AG09309 (cell line): ENCODE measurements at places on chromosomes 2 and 18.
A peak's percentile ranks its signal among the peaks of the same experiment; 100 is the strongest.

DNA sequence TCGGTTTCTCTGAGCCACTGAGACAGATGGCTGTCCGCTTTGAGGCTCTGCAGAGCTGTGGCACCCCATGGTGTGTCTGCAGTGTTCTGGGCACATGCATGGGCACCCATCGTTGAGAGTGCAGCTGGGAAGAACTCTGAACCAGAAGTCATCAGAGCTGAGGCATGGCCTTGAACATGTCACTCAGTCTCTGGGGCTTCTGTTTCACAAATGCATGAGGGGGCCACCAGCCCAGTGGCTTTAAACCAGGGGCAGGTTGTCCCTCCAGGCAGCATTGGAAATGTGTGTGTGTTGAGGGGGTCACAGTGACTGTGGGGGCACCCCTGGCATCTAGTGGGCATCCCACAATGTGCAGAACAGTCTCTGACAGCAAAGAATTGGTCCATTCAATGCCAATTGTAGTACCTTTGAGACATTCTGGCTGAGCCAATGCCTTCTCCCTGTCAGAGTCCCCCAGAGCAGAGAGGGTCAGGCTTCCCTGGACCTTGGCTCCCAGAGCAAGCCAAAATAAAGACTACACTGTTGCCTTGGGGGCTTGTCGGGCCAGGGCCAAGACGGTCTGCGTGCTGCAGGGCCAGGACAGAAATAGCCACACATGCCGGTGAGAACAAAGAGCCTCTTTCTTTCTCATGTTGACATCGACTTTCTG lies 9.3 kb upstream of the PSMD1 start:
- DNase-seq: no peak

DNA sequence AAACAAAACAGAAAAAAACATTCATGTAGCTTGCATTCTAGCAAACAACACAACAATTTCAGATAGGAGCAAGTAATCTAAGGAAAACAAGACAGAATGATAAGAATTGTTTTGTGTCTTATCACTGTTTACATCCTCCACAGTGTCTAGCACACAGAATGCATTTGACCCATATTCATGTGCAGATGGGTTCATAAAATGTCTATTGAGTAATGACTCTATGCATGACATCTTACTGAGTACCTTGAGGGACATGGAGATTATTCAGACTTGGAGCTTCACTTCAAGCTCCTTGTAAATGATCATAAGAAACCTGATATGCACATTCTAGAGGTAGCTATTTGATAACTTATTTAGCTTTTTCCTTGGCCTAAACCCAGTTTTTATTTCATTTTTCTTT lies 69.0 kb downstream of the DTNA start:
- DNase-seq: no peak

DNA sequence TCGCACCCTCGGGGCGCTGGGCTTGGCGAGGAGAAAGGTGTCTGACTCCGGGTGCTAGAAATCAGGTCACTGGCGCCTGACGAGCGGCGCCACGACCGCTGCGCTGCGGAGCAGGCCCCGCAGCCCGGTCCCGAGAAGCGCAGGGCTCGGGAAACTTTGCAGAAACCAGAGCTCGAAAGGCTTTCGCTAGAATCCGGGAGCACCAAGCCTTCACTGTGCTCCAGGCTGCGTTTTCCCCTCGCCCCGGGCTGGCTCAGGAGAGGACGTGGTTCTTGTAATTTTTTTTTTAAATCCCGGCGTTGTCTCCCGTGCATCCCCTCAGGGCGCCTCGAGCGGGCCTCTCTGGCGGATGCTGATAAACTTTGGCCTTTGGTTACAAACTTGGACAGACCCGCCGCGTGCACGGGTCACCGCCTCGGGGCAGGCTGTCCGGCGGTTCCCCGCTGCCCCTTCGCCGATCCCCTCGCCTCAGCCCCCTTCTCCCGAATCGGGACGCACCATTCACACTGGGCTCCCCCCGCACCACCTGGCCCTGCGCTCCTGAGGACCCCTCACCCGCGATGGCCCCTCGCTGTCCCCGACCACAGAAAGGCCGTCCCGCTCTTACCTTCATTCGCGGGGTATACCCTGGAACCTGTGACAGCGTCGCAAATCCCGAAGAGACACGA lies 419 bp downstream of the EPHA4 start:
- DNase-seq: no peak

GRCh38 chr2:201699416-201699815 lies 972 bp upstream of the MPP4 start:
- DNase-seq: no peak

GRCh38 chr2:204024503-204024902 lies 87.9 kb downstream of the ICOS start:
- DNase-seq: no peak

DNA sequence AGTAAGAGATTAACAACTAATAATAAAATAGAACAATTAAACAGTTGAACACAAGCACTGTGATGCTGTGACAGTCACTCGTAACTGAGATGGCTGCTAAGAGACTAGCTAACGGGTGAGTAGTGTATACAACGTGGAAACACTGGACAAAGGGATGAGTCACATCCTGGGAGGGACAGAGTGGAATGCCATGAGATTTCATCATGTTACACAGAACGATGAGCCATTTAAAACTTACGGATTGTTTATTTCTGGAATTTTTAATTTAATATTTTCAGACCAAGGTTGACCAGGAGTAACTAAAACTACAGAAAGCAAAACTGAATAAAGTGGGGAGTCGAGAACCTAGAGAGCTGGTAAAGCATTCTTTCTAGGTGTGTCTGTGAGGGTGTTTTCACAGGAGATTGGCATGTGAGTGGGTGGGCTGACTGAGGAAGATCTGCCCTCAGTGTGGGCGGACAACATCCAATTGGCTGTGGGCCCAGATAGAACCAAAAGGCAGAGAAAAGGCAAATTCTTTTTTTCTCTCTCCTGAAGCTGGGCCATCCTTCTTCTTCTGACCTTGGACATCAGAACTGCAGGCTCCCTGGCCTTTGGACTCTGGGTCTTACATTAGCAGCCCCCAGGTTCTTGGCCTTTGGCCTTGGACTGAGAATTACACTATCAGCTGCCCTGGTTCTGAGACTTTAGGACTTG lies 14.6 kb downstream of the TMSB10 start:
- DNase-seq: peak; percentile 94

- no peak for DNase-seq
Observed at GRCh38 chr2:215003001-215003400, 135.4 kb downstream of the ABCA12 start.

DNA sequence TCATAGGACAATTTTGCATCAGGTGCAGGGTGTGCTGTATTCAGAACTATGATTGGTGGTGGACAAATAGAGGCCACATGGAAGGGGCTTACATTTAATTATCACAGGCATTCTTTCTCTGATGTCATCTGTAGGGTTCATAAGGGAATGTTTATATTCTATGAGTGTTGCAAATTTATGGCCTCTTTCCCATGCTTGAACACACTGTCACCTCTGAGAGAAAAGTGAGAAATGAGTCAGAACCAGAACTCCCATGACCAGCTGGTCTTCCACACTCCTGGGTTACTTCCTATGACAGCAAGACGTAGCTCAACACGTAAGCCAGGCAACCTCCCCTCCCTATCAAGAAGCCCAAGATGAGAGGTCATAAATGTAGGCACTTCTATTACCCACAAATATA lies 310.8 kb downstream of the PIEZO2 start:
- no peak for DNase-seq

DNA sequence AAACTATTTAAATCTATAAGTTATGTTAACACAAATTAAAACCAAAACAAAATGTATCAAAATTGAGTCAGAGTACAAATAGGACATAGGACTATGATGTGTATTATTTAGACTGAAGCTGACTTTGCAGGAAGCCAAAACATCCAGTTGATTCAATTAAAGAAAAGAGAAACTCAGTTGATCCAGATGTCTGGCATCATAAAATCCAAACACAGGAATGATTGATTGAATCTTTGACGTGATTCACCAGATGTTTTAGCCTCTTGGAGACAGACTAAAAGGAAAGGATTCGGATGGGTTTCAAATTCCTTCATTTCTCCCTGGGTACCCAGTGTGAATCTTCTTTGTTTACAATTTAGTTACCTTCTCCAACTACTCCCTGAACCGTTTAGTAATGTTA lies 272.9 kb downstream of the IRS1 start:
- no peak for DNase-seq

DNA sequence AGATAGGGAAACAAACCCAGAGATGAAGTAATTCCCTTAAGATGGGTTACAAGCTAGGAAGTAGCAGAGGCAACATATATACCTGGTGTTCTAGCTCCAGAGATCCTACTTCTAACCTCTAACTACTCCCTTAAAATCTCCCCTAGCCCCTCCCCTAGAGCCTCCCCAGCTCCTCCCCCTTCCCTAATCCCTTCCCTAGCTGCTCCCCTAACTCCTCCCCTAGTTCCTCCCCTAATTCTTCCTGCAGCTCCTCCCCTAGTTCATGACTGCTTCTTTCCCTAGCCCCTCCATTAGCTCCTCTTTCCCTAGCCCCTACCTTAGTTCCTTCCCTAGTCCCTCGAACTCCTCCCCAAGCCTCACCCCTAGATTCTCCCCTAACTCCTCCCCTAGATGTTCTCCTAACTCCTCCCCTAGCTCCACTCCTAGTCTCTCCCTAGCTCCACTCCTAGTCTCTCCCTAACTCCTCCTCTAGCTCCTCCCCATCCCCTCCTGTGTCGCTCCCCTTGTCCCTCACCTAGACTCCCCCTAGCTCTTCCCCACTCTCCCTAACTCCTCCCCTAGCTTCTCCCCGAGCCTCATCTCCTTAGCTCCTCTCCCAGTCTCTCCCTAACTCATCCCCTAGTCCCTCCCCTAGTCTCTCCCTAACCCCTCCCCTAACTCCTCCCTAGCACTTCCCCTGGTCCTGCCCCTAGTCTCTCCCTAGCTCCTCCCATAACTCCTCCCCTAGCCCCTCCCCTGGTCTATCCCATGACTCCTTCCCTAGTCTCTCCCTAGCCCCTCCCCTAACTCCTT lies 108.9 kb downstream of the CD226 start:
- no peak for DNase-seq

- DNase-seq: no peak
Observed at GRCh38 chr2:3927031-3927430, 223.7 kb downstream of the DCDC2C start.

DNA sequence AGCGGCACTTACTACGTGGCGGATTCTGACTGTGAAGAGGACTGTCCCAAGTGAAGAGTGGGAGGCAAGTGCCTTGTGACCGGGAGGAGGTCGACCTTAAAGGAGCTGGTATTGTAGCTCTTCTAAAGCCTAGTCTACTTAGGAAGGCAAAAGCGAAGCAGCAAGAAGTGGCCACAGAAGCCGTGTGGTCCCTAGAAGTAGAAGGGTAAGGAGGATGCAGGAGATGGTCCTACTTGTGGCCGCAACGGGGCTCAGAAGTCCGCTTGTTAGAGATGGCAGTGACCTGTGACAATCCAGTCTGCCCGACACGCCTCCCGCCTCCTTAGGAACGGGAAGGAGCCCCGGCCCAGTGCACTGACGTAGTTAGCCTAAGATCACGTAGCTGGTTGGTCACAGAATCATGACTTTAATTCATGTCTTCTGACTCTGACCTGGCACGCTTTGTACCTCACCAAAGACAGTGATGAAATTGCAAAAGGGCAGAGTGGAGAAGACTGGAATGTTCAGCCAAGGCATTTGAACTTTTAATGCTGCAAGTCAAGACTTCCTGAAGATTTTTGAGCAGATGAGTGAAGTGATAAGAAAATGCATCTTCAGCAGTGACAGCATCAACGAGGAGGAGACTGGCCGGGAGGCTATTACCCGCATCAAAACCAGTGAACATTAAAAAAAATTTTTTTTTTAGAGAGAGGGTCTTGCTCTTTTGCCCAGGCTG lies 749 bp upstream of the EIF2AK3 start:
- DNase-seq: peak; percentile 92

DNA sequence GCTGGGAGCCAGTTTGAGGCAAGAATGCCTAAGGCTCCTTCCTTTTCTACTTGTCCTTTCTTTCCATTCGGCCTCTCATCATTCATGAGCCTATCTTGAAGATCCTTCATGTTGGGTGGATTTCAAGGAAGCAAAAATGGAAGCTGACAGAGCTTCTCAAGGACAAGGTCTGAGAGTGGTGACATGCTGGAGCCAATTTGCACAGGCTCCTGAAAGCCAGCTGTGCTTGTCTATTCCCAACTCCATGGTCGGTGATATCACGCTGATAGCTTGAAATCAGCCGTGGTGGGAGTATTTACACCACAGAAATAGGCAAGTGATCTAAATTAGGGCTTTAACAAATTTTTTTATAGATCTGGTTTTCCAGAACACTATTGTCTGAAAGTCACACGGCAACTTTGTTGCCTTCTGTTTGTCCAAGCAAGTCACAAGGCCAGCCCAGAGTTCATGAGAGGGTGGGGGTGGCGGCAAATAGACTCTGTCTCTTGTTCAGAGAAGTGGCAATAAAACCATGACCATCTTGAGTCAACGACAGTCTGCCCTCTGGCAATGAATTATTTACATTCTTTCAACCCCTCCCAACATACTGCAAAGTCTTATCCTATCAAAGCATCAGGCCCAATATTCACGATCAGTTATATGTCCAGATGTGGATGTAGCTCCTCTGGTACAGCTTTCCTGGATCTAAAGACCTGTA lies 49.9 kb upstream of the SLC35F5 start:
- DNase-seq: no peak

GRCh38 chr18:13227910-13228309 lies 9.3 kb downstream of the LDLRAD4 start:
- no peak for DNase-seq

DNA sequence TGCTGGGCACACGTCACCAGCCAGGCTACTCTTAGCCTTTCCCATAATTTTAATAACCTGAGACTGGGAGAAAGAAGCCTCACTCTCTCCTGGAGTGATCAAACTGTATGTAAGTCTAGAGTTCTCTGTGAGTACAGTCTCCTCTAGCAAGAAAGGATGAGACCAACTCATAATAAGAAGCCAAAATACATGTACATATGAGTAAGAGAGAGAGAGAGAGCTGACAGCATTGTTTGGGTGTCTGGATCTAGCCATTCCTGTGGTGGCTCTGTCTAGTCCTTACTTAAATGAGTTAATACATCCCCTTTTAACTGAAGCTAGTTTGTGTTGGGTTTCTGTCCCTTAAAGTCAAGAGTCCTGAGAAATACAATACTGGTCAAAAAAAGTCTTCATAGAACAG lies 26.0 kb upstream of the ANXA4 start:
- DNase-seq: no peak
